ENCODE measurements at places on chromosomes 7 and 10.

DNA sequence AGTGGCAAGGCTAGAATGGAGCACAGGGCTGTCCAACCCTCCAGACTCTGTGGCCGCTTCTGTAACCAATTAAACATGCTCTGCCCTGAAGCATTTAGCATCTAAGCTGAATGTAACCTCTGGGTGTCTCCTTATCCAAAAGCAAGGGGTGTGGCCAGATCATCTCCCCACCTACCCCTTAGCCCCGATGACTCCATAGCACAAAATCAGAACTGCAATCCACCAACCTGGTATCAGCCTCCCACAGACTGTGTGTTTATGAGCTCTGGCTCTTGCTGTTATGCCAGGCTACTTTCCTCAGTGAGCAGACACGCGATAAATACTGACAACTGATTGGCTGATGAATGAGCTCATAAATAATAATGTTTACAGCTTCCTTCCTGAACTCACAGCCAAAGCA, 3.2 kb downstream of the FRMD4A start:
- DNase-seq = no peak

DNA sequence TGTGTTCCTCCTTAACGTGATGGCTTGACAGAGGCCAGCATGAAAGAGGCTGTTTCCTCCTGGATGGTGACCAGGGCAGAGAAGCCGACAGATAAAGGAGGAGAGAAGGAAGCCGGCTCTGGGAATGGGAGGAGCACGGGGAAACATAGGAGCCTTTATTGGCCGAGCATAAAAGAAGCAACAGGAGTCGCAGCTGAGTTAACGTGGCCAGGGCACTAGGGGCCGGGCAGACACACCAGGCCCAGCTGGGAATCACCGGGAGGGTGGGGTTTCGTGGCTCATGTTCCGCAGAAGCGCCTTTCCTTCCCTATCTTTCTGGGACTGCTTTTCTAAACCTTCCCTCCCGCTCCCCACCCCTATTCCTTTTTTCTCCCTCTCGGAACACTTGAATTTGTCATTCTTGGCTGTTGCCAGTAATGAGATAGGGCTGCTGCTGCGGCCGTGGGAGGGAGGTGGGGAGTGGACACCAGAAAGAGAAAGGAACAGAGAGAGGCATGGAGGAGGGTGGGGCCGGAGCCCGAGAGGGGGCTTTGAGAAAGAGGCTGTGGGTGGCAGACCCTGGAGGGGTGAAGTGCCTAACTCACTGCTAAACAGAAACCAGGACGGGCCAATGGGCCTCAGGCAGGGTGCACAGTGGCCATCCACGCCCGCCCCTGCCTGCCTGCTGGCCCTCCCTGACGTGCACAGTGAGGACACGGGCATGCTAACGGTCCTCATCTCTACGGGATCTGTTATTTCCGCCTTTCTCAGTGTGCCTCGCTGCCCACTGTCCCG, 65.2 kb downstream of the COL13A1 start:
- DNase-seq = peak; percentile 71

DNA sequence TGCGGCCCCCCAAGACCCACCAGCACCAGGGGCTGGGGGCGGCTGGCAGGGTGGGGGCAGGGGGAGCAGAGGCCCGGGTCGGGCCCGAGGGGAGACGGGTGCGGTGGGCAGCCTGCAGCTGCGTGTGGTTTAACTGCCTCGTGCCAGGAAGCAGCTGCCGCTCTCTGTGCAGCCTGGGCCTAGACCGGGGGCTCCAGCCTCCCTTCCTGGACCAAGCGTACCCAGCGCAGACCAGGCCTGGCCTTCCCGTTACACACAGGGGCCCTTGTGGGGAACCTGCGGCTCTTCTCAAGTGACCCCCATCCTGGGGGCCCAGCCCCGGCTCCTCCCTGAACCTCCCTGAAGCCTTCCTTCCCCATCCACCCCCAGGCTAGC, 6.6 kb upstream of the INTS1 start:
- no peak for DNase-seq

DNA sequence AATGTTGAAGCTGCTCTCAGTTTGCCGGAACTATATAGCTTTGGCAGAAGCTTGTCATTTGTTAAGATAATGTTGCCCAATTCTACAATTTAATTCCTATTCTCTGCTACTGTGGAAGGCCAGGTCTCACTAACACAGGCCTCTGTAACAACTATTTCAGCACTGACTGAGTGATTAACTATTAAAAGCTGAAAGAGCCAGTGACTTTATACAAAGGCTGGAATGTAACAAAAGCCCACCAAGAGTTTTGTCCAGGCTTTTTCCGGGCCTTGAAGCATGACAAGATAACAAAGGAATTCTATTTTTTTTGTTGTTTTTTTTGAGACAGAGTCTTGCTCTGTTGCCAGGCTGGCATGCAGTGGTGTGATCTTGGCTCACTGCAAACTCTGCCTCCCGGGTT, 795.6 kb downstream of the PHTF2 start:
- no peak for DNase-seq

DNA sequence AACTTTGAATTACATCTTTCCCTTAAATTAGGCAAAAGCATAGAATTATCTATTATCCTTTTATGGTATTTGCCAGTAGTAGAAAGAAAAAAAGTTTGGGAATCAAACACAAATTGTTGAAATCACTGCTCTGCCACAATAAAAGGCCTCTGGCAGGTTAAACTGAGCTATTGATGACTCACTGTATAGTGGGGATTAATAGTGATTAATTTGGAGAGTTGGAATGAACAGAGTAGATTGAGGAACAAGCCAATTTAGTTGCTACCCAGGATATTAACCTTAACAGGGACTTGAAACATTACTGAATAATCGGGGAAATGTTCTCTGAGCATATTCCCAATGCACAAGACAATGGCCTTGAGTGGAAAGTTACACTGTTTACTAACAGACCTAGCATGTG, 33.1 kb downstream of the MASTL start:
- no peak for DNase-seq
